ENCODE measurements at places on chromosomes 1 and 21.

DNA sequence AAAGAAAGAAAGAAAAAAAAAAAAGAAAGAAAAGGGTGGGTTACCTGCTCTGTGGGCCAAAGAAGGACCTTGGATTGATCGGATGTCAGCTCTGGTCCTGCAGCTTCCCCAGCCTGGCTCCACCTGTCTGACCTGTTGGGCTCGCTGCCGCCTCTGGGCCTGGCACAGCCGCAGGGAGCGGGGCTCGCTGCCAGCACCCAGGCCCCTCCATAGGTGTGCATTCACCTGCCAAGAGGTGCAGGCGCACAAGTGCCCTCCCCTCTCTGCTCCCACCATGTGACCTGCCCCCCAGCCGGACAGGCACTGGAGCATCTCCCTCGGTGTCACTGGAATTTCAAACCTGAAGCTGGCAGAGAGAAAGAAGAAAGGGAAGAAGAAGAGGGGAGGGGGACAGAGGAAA, 33.1 kb upstream of the GPR157 start:
- DNase-seq, result no peak

- DNase-seq, result no peak
These were observed 501.0 kb upstream of the USP24 start for GRCh38 chr1:55716151-55716550.

DNA sequence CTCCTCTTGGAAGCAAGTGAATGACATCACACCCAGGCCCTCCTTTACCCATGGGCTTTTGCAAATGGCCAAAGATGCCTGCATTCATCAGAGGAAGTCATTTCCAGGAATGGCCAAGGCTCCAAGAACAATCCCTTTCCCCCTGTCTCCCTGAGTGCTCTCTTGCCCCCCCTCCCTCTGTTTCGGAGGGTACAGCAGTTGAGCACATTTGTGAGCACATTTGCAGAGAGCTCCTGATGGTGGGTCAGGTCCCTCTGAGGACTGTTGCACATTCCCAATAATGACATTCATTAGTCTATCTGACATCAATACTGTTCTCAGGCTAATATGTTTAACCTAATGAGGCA, 113.4 kb downstream of the MATN1 start:
- DNase-seq, result no peak

GRCh38 chr1:57578099-57578498, 154.2 kb upstream of the DAB1 start:
- no peak for DNase-seq

- DNase-seq, result no peak
These were observed 265.5 kb upstream of the CACYBP start for GRCh38 chr1:174734270-174734669.

DNA sequence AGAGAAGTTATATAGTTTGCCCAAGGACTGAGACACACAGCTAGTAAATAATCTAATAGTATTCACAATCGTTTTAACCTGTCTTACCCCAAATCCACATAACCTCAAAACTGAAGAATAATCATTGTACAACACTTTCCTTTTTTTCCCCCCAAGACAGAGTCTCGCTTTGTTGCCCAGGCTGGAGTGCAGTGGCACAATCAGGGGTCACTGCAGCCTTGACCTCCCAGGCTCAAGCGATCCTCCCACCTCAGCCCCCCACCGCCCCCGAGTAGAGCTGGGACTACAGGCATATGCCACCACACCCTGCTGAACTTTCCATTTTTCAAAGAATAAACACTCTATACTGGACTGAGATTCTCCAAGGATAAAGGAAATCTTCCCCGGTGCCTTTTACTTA, 28.7 kb upstream of the NBL1 start:
- no peak for DNase-seq
